SJSA1 (cell line): ENCODE measurements at places on chromosomes 12 and 14. TPM values are rescaled to one million over a fixed set of nuclear protein-coding genes. Genes with fewer than 3 reads are reported as not detected.

GRCh38 chr12:4041187-4041885 lies 168.1 kb upstream of the PARP11 start:
- H3K4me1 ChIP-seq = no peaks in the 10 kb centered on the region
- no peak overlapping the region for H3K4me3 ChIP-seq
- no peak overlapping the region for H3K27ac ChIP-seq
- H3K36me3 ChIP-seq = no peaks in the 10 kb centered on the region

DNA sequence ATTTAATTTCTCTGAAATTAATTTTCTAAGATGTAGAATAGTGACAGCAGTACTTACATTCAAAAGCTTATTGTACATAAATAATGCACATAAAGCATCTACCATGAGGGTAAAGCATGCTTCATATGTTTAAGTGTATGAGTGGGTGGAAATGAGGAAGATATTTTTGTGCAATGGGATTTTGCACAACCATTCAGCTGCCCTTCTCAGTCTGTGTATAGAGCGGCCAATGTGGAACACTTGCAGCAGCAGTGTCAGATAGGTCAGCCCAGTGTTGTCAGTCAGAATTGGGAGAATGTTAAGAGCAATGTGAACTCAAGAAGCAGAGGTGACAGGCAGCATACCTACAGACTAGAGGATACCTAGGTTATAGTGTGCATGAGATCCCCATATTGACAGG lies 72.5 kb upstream of the ATP2B1 start:
- H3K27me3 ChIP-seq = no peaks in the 10 kb centered on the region
- DNase-seq = no peak
- H3K4me3 ChIP-seq = no peak overlapping the region
- H3K27ac ChIP-seq = no peak overlapping the region
- peaks cover 8% of the 10 kb centered on the region; the same call in 1 of the 2 replicates for H3K4me1 ChIP-seq
- H3K36me3 ChIP-seq = no peaks in the 10 kb centered on the region

- H3K36me3 ChIP-seq = peaks cover 36% of the 10 kb centered on the region
- no peak overlapping the region for H3K27ac ChIP-seq
- no peak for DNase-seq
- H3K27me3 ChIP-seq = no peaks in the 10 kb centered on the region
Observed at GRCh38 chr12:56234746-56235436, 5.0 kb downstream of the SLC39A5 start.

GRCh38 chr14:99468081-99468480 lies 12.6 kb downstream of the SETD3 start:
- no peak overlapping the region for H3K27ac ChIP-seq
- H3K36me3 ChIP-seq = peaks cover 11% of the 10 kb centered on the region
- no peak for DNase-seq
- H3K4me1 ChIP-seq = peaks cover 3% of the 10 kb centered on the region
- H3K27me3 ChIP-seq = no peaks in the 10 kb centered on the region
- H3K4me3 ChIP-seq = no peak overlapping the region

GRCh38 chr12:24083838-24084237 lies 134.4 kb upstream of the SOX5 start:
- H3K36me3 ChIP-seq = no peaks in the 10 kb centered on the region
- H3K27ac ChIP-seq = no peak overlapping the region
- no peak for DNase-seq
- H3K4me1 ChIP-seq = no peaks in the 10 kb centered on the region
- no peak overlapping the region for H3K4me3 ChIP-seq
- H3K27me3 ChIP-seq = no peaks in the 10 kb centered on the region

GRCh38 chr14:58662759-58663158 lies 25.0 kb downstream of the DACT1 start:
- H3K36me3 ChIP-seq = no peaks in the 10 kb centered on the region
- H3K4me3 ChIP-seq = no peak overlapping the region
- DNase-seq = no peak
- H3K27ac ChIP-seq = no peak overlapping the region

DNA sequence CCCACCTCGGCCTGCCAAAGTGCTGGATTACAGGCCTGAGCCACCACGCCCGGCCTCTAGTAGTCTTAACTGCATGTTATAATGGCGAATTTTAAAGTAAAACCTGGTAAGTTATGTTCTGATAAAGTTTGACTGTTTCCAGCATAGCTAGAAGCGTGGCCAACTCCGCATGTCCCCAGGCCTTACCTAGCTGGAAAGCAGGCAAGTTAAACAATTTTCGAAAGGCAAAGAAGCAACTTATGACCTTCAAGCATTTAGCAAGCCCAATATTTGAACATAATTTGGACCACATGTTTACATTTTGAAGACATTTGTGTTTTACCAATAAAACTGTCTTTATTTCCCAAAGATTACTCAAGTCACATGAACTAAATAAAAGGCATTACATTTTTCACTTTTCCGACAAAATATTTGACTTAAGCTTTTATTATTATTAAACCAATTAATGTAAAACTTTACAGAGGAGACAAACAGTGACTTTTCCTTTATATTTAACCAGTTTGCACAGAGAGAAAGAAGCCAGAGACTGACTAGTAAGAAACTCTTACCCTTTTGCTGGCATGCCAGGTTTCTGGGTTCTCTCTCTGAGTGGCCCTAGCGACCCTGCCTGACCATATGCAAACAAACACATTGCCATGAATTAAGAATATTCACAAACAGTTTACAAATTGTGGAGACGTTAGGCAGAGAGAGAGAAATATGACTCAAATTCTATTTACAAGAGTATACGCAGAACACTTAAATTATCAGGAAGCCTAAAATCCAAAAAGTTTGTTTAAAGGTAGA lies 106.3 kb downstream of the RIN3 start:
- peaks cover 4% of the 10 kb centered on the region for H3K4me1 ChIP-seq
- H3K27ac ChIP-seq = no peak overlapping the region
- no peaks in the 10 kb centered on the region for H3K36me3 ChIP-seq
- no peak overlapping the region for H3K4me3 ChIP-seq
- no peak for DNase-seq

GRCh38 chr14:88746052-88746451 lies 46.7 kb downstream of the EML5 start:
- DNase-seq = no peak
- no peaks in the 10 kb centered on the region for H3K4me1 ChIP-seq
- H3K27me3 ChIP-seq = no peaks in the 10 kb centered on the region
- no peak overlapping the region for H3K4me3 ChIP-seq

SLC17A8 gene
- not detected in 2 replicates for total RNA-seq

DNA sequence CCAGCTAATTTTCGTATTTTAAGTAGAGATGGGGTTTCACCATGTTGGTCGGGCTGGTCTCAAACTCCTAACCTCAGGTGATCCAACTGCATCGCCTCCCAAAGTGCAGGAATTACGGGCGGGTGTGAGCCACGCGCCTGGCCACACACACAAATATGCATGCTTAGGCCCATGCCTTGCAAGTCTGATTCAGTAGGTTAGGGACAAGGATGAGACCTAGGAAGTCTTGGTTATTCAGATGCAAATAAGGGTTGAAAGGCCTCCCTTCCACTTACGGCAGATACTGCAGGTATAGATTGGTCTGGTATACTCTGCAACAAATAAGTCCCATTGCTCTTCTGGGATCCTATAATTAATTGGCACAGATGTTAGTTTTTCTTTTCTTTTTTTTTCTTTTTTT lies 32.9 kb downstream of the TXNRD1 start:
- no peak for DNase-seq
- no peaks in the 10 kb centered on the region for H3K4me1 ChIP-seq
- no peak overlapping the region for H3K27ac ChIP-seq

CIROP gene
- not detected in 2 replicates for total RNA-seq

TRPV4 gene
- total RNA-seq = 0.16 TPM in 1 of 2 replicates, not detected in the other

GPR132 gene
- total RNA-seq = not detected in 2 replicates

PMEL gene
- 0.34 TPM in 1 of 2 replicates, not detected in the other for total RNA-seq

DNA sequence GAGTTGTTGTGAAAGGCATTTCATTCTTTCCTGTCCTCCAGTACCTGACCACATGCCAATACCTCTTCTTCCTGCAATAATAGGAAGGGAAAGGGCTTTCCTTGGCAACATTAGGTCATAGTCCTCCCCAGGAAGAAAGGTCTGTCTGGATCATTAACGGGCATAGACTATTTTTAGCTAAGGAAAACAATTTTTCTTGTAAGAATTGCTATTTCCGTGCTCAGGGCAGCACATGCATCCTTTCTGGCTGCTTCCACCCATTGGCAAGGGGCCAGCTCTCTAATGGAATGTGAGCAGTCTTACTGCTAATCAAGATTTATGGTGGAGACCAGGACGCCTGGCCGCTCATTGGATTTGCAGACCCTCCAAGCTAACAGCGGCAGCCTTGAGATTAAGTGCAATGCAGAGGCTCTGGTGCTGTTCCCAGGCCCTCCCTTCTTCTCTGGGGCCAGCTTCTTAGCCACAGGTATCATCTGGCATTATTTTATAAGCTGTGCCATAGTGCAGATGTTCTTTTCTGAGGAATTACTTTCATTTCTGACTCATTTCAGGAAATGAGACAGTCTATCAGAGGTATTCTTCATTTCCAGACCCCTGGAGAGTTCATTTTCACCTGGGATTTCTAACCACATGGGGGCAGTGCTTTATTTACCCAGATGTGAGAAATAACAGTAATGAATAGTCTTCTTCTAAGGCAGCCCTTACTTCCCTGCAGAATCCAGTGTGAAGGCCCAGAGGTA lies 52.9 kb downstream of the ANO6 start:
- H3K27me3 ChIP-seq = no peaks in the 10 kb centered on the region
- no peak overlapping the region for H3K4me3 ChIP-seq
- peak overlapping the region; percentile 67 for H3K27ac ChIP-seq

LGR5 gene
- total RNA-seq = not detected in 2 replicates

TMEM132D gene
- total RNA-seq = not detected in 2 replicates

DNA sequence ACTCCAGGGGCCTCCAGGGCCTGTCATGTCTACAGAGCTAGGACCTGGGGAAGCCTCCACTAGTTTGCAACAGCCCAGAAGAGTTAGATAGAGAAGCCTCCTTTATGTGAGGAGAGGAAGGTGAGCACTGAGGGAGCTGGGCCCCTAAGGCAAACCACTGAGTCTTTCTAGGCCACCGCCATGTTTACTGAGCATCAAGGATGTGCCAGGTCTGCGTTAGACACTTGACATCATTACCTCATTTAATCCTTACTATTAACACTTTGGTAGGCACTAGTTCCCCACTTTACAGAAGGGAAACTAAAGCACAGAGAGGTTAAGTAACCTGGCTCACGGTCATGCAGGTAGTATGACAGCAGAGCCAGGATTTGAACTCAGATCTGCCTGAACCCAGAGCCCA lies 12.9 kb downstream of the CTDSP2 start:
- peak; percentile 88 for DNase-seq
- H3K27me3 ChIP-seq = no peaks in the 10 kb centered on the region
- no peak overlapping the region for H3K4me3 ChIP-seq
- H3K4me1 ChIP-seq = peaks cover 69% of the 10 kb centered on the region
- peaks cover 68% of the 10 kb centered on the region for H3K36me3 ChIP-seq

DNA sequence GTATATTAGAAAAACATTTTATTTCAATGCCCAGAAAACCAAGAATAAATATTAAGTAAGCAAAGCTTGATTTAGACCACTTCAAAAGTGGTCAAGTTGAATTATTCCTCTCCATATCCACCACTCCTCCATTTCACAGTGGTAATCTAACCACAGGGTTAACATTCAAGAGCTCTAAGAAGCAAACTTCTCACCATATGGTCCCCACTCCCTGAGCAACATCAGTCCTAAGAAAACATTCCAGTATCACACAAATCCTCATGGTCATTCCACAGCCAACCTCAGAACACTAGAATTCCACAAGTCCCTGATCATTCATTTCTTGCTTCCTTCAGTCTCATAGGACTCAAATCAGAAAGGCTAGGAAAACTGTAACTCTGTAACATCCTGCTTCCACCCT lies 47.9 kb downstream of the ST8SIA1 start:
- H3K27ac ChIP-seq = no peak overlapping the region
- H3K36me3 ChIP-seq = no peaks in the 10 kb centered on the region
- no peaks in the 10 kb centered on the region for H3K27me3 ChIP-seq
- peak; percentile 4 for DNase-seq
- peaks cover 29% of the 10 kb centered on the region for H3K4me1 ChIP-seq

- H3K4me3 ChIP-seq = no peak overlapping the region
- no peak for DNase-seq
- H3K27me3 ChIP-seq = no peaks in the 10 kb centered on the region
Observed at GRCh38 chr14:33915682-33916081, 35.2 kb downstream of the EGLN3 start.

PMCH gene
- not detected in 2 replicates for total RNA-seq

IL22 gene
- not detected in 2 replicates for total RNA-seq

CLEC1A gene
- total RNA-seq = not detected in 2 replicates

GRCh38 chr12:57182918-57183575 lies 33.5 kb upstream of the NXPH4 start:
- H3K4me3 ChIP-seq = no peak overlapping the region
- no peak overlapping the region for H3K27ac ChIP-seq
- DNase-seq = peak; percentile 82
- peaks cover 25% of the 10 kb centered on the region for H3K4me1 ChIP-seq
